ENCODE measurements at places on chromosomes 3 and 15.

GRCh38 chr3:127677541-127678314 is 5.0 kb downstream of the ABTB1 start:
- DNase-seq, result no peak

GRCh38 chr3:46845860-46846623 is 17.2 kb downstream of the MYL3 start:
- peak; percentile 65 for DNase-seq

GRCh38 chr3:171172070-171172469 is 145.6 kb upstream of the SLC2A2 start:
- no peak for DNase-seq

GRCh38 chr3:16599694-16600093 is 5.5 kb downstream of the DAZL start:
- no peak for DNase-seq

GRCh38 chr3:55434789-55435188 is 52.3 kb downstream of the WNT5A start:
- no peak for DNase-seq

- no peak for DNase-seq
These were observed 72.8 kb downstream of the LRIG1 start for GRCh38 chr3:66427951-66428474.

- no peak for DNase-seq
These were observed 18.7 kb downstream of the OCA2 start for GRCh38 chr15:28080386-28080785.
